Stimulated activated CD4-positive, alpha-beta T cell treated with anti-CD3 and anti-CD28 coated beads, Interleukin-2, amount 100 ng/mL, for 48 hours (primary cell): ENCODE measurements at places on chromosomes 1 and 21.

- DNase-seq: no peak
Measured at GRCh38 chr1:203448521-203449061, 27.0 kb upstream of the PRELP start.

DNA sequence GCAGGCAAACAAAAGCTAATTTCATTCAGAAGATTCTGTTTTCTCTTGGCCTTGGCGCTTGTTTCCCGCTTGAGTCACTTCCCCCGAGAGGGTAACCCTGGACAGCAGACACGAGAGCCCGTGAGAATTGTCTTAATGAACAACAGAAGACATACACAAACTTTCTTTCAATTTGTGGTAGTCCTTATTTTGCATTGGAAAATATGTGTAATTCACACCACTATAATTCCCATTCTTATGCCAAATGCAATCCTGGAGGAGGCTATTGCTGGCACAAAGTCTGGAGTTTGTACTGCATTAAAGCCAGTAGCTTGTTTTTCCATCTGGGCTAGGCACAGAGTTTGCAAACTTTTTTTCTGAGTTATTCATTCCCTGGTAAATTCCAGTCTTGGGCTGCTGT is 109.8 kb upstream of the IVNS1ABP start:
- DNase-seq: no peak

- no peak for DNase-seq
Measured at GRCh38 chr1:157944663-157945280, 48.7 kb upstream of the KIRREL1 start.

- no peak for DNase-seq
Measured at GRCh38 chr1:106047210-106047609, 1009.3 kb upstream of the PRMT6 start.

DNA sequence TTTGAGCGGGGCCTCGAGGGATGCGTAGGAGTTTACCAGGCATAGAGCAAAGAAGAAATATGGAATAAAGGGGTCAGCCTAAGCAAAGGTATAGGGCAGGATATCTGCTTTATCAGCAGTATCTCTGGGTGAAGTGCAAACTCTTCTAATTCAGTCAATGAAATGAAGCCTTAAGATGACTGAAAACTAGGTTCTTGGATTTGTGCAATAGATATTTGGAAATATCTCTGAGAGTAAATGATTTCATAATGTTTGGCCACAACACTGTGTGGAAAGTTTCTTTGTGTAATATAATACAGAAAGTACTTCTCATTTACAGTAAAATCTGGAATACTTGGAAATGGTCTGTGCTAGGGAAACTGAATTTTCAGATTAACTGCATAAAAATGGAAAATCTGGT is 26.1 kb downstream of the KCNJ15 start:
- no peak for DNase-seq

DNA sequence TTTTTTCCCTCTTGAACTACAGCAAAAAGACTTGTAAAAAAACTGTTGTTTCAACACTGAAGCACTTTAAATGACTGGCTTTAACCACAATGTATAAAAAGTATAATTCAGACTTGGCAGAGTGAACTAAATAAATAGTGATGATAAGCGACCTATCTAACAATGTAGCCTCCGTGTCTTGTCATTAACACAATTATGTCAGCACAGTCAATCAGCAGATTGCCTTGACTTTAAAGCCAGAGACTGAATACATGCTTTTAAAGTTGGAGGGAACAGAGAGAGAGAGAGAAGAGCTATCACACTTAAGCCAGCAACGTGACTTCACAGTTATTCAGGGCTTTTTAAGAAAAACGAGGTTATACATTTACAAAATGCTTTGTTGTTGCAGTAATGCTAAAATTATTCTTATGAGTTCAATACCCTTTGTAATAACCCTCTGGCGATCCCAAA is 378.1 kb downstream of the LMO4 start:
- DNase-seq: no peak

- DNase-seq: peak; percentile 56
Measured at GRCh38 chr1:198656500-198656932, 17.7 kb downstream of the PTPRC start.

DNA sequence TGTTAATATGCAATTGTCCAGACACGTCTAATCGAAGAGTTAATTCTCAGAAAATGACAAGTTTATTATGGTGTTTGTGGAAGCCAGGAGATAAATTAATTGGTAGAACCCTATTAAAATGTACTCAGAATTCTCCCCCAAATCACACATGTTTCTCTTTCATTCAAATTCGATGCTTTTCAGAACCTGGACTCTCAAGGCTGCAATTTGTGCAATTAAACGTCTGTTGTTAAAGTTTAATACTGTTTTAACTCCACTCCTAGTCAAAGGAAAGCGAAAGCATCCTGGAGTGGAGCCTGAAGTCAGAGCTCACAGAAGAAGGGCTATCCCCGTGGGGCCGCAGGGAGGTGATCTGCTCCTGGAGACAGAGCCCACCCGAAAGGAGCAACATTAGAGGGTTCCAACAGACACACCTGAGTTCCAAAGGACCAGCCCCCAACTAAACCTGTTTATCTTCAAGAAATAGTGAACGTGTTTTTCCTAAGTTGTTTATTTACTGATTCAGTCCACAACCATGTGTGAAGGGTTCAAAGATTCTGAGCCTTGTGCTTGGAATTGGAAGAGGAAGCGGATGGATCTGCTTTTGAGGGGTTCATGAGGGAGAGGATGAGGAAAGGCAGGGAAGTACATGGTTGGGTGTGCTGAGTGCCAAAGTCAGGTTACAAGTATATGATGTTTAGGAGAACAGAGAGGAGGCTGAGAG is 68.0 kb upstream of the AKT3 start:
- DNase-seq: no peak

DNA sequence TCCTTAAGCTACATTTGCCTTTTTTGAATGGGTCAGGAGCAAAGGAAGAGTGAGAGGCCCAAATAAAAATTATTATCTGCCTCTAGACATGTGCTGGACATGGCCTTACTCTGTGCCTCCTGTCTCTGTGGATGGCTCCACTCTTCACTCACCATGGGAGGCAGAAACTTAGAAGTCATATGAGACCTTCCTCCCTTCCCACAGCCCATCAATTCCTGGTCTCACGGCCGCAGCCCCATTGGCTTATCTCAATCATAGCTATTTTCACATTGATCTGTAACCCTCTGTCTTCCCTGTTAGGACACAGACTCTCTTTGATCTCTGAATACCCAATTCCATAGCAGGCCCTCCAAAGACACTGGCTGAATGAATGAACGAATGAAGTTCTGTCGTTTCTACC is 14.2 kb upstream of the ADORA1 start:
- no peak for DNase-seq

- no peak for DNase-seq
Measured at GRCh38 chr1:115729756-115730155, 38.8 kb downstream of the CASQ2 start.

DNA sequence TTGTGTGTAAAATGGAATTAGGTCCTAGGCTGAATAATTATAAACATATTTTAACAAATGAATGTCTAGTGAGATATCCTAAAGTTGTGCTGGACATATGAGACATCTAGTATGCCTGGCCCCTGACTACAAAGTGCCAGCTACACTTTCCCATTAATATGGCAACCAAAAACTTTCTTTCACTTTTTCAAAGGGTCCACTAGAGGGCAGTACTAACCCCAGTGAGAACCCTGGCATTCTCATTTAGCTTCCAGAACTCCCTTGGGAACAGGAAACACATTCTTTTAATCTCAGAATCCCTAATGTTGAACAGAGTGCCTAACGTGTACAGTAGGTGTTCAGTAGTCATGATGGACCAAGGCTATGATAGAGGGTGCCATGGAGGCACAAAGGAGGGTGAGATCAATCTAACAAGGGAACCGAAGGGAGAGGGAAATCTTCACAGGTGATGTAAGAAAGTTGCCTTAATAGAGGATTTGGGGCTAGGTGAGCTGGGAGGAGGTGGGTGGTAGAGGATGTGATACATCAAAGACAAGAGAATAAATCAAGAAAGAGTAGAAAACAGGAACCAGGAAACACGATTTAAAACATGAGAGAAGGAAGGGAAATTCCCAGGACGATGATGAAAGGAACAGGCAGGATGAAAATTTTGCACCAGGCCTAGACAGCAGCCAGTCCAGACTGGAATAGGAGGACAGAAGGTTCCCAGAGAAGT is 41.6 kb downstream of the NSL1 start:
- no peak for DNase-seq

GRCh38 chr1:160708118-160708517 is 3.5 kb downstream of the CD48 start:
- DNase-seq: no peak

- DNase-seq: no peak
Measured at GRCh38 chr1:101820071-101820470, 176.7 kb downstream of the OLFM3 start.

GRCh38 chr1:209433649-209434031 is 149.9 kb upstream of the CAMK1G start:
- no peak for DNase-seq

GRCh38 chr1:13498553-13498952 is 15.2 kb downstream of the LRRC38 start:
- no peak for DNase-seq

GRCh38 chr1:3717715-3718601 is 34.3 kb upstream of the CCDC27 start:
- no peak for DNase-seq

GRCh38 chr1:29679828-29680558 is 443.7 kb downstream of the PTPRU start:
- no peak for DNase-seq

- DNase-seq: no peak
Measured at GRCh38 chr21:34116569-34116968, 43.2 kb downstream of the MRPS6 start.

- DNase-seq: no peak
Measured at GRCh38 chr1:60431593-60431992, 358.0 kb upstream of the C1orf87 start.

DNA sequence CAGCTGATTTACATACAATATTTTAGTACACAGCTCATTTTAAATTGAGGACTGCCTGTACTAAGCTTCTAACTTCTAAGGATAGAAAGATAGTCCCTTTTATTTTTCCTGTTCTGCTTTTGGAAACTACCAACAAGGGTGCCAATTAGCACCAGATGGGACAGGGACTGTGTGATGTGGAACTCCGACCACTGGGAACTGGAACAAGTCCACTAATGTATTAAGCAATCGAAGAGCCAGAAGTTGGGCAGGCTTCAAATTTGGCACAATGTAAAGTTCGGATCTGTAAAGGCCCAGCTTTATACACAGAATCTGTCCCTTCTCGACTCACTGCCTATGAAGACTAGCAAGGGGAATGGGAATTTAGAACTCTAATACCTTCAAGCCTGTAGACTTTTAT is 149.3 kb downstream of the ZC3H11B start:
- no peak for DNase-seq

- no peak for DNase-seq
Measured at GRCh38 chr21:43312751-43313169, 114.2 kb downstream of the SIK1 start.

DNA sequence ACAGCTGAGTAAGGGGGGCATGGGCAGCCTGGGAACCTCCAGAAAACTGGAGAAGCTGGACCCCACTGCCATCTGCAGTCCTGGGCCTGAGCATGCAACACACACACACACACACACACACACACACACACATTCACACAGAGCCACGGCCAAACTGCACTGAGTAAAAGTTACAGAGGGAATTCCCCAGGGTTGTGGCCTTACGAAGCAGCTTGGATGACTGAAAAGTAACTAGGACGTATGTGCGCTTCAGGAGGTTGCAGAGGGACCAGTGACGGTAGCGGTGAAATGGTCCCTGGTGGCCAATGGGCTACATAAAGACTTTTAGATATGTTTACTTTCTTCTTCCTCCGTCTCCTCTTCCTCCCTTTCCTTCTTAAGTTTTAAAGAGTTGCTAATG is 232.5 kb upstream of the TMEM51 start:
- no peak for DNase-seq

DNA sequence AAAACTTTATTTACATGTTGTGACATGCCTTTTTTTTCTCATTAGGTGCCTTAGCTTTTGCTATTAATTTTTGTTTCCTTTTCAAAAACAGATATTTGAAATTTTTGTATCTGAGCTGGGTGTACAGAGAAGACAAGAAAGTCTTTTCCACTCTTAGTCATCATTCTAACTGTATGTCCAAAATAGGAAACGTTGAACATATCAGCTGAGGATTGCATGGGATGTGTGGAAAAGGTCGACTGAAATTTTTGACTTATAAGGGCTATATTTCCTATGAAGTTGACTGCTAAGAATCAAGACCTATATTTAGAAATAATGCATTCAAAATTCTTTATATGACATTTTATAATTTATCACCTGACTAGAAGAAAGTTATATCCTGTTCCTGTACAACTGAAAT is 270.0 kb upstream of the ZRANB2 start:
- DNase-seq: no peak

DNA sequence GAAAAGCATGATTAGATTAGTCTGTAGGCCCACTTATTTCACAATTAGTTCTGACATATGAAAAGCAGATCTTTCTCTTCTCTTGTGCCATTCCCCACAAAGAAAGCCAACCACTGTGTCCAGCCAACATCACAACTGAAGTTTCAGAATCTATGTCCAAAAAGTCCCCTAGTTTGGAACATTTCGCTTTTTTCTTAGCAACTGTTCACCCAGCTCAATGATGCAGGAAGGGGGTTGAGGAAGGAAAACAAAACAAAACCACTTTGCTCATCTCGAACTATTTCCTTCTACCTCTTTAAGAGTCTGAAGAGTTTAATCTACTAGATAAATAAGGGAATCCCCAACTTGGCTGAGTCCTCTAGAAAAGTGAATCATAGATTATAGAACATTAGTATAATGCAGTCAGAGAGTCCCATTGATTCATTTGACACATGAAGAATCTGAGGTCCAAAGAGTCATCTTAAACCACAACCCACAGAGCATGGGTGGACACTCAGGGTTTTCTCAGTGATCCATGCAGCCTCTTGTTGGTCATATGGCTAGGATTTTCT is 159.3 kb upstream of the SGIP1 start:
- peak; percentile 30 for DNase-seq

DNA sequence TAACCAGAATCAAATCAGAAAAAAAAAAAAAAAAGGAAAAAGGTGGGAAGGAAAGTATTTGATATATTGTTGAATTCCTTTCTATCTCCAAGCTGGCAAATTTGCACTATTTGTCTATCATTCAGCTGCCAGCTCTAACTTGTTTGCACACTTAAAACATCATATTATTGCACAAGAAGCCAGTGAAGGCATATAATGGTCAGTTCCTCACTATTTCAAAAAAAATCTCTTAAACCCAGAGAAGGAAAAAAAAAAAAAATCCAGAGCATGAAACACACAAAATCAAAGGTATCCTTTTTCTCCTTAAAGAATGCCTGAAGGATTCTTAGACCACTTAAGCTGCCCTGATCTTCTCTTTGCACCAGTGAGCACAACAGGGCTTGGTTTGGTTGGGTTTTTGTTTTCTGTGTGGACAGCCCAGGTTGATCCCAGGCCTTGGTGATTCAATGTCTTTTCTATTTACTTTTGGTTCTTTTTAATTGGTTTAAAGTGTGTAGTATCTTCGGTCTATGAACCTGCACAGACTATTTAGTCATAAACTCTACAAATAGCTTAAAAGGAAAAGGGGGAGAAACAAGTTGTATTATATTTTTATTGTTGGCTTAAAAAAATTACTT is 40.2 kb downstream of the DUSP10 start:
- DNase-seq: no peak

- DNase-seq: no peak
Measured at GRCh38 chr1:248805876-248806275, 19.8 kb downstream of the SH3BP5L start.

GRCh38 chr1:51298322-51298705 is 32.0 kb downstream of the TTC39A start:
- no peak for DNase-seq
